ENCODE measurements at places on chromosomes 5 and 9. TPM values are rescaled to one million over a fixed set of nuclear protein-coding genes. Genes with fewer than 3 reads are reported as not detected.

The SOHLH1 gene
- total RNA-seq = not detected

The GDA gene
- 0.78 TPM for total RNA-seq

The TJP2 gene
- total RNA-seq = 200 TPM

The GPX8 gene
- total RNA-seq = 35.6 TPM

The PSD2 gene
- total RNA-seq = 0.13 TPM

The CHD1 gene
- 74.7 TPM for total RNA-seq

The ASPN gene
- 15.3 TPM for total RNA-seq

- H3K27me3 ChIP-seq = no peaks in the 10 kb centered on the region
- H3K36me3 ChIP-seq = no peaks in the 10 kb centered on the region
- H3K4me1 ChIP-seq = no peaks in the 10 kb centered on the region
- H3K27ac ChIP-seq = no peak overlapping the region
These were observed 330.1 kb downstream of the ENC1 start for GRCh38 chr5:74310386-74310785.

DNA sequence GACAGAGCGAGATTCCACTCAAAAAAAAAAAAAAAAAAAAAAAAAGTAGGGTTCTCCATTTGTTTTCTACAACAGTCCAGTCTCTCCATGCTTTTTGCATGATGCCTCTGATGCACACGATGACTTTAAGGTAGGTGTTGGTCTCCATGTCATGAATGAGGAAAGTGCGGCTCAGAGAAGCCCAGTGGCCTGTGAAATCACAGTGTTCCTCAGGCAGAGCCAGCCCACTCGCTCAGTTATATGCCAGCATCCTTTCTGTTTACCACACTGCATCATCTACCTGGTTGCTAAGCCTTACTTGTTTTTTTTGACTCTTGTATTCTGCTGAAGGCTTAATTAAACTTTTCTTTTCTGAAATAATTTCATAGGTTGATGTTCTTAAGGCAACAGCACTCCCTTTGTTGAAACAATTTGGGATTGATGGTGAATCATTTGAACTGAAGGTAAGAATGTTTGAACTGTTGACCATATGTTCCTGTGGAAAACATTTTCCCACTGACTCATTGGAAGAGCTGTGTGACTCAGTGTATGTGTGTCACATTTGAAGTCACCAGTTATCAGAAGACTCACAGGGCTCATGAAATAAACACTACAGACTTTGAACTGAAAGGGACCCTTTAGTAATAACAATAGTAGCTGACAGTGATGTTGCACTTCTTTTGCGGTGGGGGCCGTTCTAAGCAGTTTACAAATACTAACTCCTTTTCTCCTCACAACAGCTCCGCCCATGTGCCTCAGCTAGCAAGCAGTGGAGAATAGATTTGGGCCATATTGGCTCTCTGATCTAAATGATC, 40.2 kb downstream of the RCL1 start:
- no peaks in the 10 kb centered on the region for H3K36me3 ChIP-seq
- no peaks in the 10 kb centered on the region for H3K27me3 ChIP-seq

DNA sequence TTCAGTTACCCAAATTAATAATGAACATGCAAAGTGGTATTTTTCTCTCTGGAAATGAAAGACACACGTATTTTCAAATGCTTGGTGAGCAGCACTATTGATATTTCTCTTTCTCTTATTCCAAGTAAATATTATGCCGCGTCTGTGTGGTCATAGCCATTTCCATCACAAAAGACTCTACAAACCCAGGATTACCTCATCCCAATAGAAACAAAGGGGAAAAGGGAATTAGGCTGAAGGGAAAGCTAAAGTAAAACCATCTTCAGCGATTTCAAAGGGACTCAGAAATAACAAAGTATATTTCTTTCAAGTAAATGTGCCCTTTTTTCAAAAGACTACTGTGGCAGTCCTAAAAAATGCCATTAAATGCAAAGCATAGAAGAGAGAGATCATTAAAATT, 62.0 kb upstream of the FST start:
- no peaks in the 10 kb centered on the region for H3K36me3 ChIP-seq
- no peak overlapping the region for H3K4me3 ChIP-seq
- H3K4me1 ChIP-seq = no peaks in the 10 kb centered on the region
- no peak overlapping the region for H3K27ac ChIP-seq
- H3K27me3 ChIP-seq = no peaks in the 10 kb centered on the region

GRCh38 chr5:102341681-102342288, 45.7 kb upstream of the SLCO4C1 start:
- H3K4me1 ChIP-seq = no peaks in the 10 kb centered on the region
- H3K4me3 ChIP-seq = no peak overlapping the region
- H3K36me3 ChIP-seq = no peaks in the 10 kb centered on the region
- DNase-seq = no peak
- H3K27me3 ChIP-seq = no peaks in the 10 kb centered on the region

- H3K27me3 ChIP-seq = no peaks in the 10 kb centered on the region
- no peak overlapping the region for H3K27ac ChIP-seq
- DNase-seq = no peak
- H3K4me3 ChIP-seq = no peak overlapping the region
- H3K4me1 ChIP-seq = no peaks in the 10 kb centered on the region
These were observed 87.1 kb upstream of the FCN2 start for GRCh38 chr9:134793288-134794188.

DNA sequence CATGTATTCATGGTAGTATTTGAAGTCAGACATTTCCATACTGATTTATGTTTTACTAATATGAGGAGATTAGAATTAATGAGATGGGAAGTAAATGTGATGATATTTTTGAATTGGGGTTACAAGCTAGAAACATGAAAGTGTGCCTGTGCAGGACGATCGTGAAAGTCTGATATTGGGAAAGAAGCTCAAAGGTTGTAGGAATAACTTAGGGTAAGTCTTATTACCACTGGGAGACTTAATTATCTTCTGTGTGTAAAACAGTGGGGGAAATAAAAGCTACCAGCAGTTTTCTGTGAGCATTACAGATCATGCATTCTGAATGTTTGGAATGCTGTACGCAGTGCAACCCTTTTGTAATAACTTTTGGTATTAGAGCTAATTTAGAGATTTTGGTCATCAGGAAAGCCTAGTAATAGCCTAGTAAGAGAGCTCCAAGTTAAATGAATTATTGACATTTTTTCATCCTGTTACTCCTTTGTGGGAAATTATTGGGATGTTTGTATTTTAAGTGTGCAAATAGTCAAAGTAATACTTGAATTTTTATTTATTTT, 153.9 kb downstream of the PCSK5 start:
- no peaks in the 10 kb centered on the region for H3K36me3 ChIP-seq
- H3K27ac ChIP-seq = no peak overlapping the region
- no peaks in the 10 kb centered on the region for H3K27me3 ChIP-seq
- DNase-seq = no peak
- H3K4me1 ChIP-seq = no peaks in the 10 kb centered on the region

DNA sequence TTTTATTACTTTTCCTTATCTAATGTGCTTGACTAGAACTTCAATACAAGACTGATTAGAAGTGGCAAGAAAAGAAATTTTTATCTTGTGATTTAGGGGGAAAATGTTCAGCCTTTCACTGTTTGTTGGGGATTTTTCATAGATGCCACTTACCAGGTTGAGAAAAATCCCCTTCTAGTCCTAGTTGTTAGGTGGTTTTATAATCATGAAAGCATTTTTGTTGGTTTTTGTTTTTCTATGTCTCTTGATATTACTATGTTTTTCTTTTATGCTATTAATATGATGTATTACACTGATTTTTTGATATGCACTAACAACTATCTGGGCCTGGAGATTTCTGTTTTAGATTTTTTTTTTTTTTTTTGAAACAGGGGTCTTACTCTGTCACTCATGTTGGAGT, 134.0 kb downstream of the PARP8 start:
- no peak overlapping the region for H3K4me3 ChIP-seq
- no peaks in the 10 kb centered on the region for H3K4me1 ChIP-seq
- H3K36me3 ChIP-seq = peaks cover 3% of the 10 kb centered on the region
- H3K27ac ChIP-seq = no peak overlapping the region

DNA sequence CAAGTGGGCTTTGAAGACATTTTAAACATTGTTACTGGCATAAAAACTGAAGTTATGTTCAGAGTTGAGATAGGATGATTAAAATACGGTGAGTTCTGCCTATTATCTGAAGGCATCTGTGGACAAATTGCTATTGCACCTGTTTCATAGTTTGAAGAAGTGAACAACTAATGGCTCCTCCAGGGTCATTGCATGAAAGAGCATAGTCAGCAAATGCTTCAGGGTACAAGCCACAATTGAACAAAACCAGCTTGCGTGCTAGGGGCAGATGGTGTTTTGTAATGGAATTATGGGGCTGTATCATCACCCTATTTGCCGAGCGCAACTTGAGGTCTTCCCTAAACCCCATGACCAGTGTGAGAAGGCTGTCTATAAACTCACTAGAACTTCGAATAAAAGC, 369.1 kb downstream of the MTRR start:
- H3K4me1 ChIP-seq = no peaks in the 10 kb centered on the region
- no peak for DNase-seq
- H3K27ac ChIP-seq = no peak overlapping the region
- H3K36me3 ChIP-seq = no peaks in the 10 kb centered on the region

DNA sequence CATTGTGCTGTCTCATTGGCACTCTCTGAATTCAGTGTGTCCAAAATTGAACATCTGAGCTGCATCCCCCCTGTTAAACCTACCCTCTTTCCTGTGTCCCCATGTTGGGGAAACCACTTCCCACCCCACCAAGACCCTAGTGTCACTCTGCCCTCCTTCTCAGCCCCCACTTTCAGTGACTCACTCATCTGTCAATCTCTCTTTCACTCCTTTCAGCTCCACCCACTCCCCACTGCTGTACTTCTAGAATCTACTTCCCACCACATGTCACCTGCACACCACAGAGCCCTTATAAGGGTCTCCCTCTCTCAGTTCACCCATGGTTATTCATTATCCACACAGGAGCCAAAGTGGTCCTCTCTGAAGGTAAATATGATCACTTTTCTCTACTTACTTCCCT, 5.8 kb upstream of the SPOCK1 start:
- no peak overlapping the region for H3K4me3 ChIP-seq
- no peak overlapping the region for H3K27ac ChIP-seq
- no peaks in the 10 kb centered on the region for H3K27me3 ChIP-seq
- H3K4me1 ChIP-seq = no peaks in the 10 kb centered on the region

DNA sequence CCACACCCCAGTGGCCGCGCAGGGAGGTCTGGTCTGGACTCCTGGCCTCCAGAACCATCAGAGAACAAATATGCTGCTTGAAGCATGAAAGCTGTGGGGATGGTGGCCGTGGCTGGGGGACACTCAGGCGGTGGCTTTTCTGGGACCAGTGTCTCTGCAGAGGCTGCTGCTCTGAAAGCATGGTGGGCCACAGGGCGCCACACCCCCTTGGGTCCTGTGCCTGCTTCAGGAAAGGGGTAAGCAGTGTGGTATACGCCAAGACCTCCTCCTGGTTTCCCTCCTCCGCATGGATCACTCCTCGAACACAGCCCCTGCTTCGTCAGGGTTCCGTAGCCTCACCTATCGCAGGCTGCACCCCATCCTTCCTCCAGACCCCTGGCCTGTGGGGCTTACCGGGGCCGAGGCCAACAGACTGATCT, 19.7 kb upstream of the TERT start:
- no peak overlapping the region for H3K4me3 ChIP-seq
- DNase-seq = no peak
- H3K36me3 ChIP-seq = peaks cover 23% of the 10 kb centered on the region
- no peak overlapping the region for H3K27ac ChIP-seq
